Left lung (tissue), 14 donors: ENCODE measurements at places on chromosomes 6 and 20.

DNA sequence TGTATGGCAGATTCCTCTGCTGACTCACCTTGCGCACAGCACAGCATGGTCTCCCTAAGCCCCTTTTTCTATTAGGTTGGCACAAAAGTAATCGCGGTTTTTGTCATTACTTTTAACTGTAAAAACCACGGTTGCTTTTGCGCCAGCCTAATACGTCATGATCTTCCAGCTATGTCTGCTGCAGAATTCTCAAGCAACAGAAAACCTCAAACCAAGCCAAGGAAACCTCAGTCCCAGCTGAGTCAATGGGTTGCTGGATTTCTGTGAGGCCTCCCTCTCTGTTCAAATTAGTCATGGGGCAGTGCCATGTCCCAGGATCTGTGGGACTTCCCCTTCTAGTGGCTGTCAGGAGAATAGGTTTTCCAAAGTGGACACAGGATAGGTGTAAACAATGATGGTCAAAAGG, 15.7 kb upstream of the ENPP1 start:
- no peak for DNase-seq

DNA sequence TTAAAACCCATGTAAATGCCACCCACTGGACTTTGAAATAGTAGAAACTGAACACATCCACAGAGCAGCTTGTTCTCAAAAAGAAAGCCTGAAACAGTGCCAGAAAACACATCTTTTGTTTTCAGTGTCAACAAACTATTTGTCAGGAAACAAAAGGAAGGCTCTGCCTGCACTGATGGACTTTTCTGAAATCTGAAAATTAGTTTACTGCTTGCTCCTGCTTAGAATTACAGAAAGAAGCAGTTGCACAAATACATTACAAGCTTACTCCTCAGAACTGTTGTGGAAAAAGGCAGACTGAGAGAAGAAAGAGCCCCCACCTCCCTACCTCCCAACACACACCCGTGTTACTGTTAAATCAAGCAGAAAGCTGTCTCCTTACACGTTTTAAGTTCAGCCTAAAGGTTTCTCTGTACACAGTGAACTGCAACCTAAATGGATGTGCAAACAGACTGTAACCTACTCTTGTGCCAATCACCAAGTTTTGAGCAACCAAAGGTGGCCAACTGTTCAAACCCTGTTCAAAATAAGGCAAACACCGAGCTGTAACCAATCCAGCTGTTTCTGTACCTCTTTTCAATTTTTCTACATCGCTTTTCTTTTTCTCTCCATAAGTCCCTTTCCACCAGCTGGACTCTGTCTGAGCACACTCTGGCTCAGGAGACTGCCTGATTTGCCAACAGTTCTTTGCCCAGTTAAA, 43.7 kb downstream of the FRK start:
- DNase-seq: peak; percentile 88

GRCh38 chr6:36791085-36791484, 48.2 kb downstream of the CPNE5 start:
- no peak for DNase-seq

- no peak for DNase-seq
Measured at GRCh38 chr6:78243519-78243918, 590.7 kb downstream of the MEI4 start.

GRCh38 chr6:169961772-169962561, 210.5 kb downstream of the ERMARD start:
- peak; percentile 44 for DNase-seq

DNA sequence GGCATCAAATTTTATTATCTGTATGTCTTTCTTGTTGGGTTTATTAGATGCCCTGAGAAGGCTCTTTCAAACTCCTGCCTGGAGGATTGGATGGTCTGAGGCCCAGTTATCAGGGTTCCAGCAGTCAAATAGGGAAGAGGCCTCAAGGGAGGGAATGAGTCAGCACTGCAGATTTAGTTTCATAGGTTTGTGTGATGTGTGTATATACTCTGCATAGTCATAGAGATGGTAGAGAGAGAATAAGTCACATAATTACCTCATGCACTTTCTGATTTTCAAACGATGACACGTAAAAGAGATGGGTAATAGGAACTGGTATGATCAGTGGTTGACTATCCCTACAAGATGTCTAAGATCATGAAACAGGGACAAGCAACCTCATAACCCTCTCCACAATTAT, 82.1 kb downstream of the ADAT2 start:
- no peak for DNase-seq

DNA sequence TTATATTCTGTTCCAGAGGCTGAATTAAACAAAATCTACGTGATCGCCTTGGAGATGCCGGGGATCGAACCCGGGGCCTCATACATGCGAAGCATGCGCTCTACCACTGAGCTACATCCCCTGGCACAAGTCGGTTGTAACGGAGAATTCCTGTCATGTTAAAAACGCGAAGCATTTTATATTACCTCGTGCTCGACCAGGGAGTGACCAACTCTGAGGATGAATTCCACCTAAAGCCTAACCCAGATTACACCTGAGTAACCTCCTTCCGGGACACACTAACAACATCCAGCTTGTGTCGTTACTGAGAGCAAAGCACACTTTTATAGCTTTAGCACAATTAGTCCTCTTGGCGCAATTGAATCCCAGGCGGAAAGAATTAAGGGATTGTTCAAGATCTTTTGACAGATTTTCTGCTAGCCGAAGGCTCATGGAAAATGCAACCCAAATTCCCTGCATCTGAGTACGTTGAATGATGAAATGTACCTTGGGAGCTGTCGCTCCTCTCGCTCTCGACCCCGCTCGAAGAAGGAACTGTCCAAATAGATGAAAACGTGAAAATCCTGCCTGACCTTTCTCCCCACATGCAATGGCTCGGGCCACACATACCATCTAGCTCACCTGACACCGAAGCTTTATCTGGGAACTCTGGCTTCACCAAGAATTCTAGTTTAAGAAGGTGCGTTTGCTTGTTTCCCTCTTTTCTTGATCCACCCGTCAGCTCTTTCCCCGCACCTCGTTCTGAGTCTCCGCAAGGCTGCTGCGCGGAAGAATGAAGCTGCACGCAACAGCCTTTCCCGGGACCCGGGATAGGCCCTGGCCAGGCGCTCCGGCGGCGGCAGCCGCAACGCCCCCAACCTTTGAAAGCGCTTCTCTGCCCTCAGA, 148.3 kb downstream of the GPX5 start:
- peak; percentile 74 for DNase-seq

- DNase-seq: no peak
Measured at GRCh38 chr6:72534236-72534635, 87.6 kb upstream of the KCNQ5 start.

DNA sequence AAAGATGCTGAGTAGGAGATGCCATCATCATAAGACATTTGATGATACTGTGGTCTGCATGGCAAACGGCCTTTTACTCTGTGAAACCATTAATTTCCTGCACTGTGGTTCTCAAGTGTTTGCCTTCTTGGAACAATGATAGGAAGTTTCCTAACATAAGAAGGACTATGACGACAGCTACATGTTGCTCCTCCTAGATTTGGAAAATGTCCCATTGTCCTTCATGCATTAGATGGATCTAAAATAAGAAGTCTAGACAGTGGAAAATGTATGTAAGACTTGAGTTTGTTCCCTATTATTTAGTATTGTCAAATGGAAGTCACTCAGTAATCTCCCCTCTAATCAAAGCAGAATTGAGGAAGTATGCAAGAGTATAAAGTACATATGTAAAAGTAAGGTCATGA, 98.5 kb upstream of the TMEM170B start:
- no peak for DNase-seq

DNA sequence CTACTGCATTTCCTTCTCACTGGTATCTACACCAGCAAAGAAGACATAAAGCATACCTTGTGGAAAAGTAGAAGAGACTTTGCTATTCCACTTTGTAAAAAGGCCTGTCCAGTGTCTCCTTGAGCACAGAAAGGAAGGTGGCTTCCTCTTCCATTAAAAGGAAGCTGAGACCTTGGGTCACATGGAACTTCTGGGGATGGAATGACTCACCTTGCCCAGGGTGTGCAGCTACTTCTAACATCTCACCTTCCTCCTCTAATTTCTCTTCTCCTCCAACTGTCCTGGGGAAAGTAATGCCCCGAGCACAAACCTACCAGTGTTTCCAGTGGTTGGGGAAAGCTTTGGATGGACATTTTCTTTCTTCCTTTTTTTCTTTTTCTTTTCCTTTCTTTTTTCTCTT, 848.8 kb upstream of the MAP3K7 start:
- DNase-seq: no peak

DNA sequence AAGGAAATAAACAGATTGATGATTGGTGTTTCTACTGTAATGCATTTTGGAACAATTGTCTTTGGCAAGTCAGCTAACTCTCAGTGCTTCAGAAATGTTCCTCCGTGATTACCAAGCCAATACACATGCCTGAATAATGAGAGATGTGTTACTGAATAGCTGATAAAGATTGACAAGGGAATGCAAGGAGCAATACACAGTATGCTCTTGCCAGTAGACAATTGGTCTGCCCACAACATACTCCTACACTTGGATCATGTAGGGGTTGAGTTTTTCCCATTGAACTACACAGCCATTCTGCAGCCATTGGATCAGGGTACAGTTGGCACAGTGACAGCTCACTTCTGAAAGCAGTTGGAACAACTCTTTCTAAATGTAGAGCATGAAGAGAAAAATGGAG, 5.6 kb upstream of the GJB7 start:
- DNase-seq: no peak

GRCh38 chr6:713351-713750, 20.4 kb upstream of the EXOC2 start:
- no peak for DNase-seq

DNA sequence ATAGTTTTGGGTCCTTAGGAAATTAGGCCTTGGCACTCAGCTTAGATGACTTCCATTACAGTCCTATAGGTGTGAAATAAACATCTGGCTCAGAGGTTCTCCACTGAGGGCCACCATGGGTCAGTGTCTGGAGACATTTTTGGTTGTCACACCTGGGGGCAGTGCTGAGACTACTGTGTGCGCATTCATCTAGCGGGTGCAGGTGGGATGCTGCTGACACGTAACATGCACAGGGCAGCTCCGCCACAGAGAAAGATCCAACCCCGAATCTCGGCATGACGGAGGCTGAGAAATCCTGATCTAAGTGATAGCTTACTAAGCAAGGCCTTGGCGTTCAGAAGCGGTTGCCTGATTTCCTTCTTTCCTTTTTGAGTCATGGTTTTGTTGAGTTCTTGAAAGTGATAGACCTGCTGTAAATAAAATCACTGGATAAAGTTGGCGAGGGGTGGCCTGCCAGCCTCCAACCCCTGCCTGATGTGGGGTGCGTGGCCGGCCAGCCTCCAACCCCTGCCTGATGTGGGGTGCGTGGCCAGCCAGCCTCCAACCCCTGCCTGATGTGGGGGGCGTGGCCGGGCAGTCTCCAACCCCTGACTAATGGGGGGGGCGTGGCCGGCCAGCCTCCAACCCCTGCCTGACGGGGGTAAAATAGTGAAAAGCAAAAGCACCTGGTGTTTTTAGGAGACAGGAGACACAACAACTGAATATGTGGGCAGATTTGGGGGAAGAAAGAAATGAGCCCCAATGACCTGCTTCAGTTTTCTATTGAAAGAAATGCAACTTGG, 158.1 kb downstream of the CDH26 start:
- DNase-seq: no peak

DNA sequence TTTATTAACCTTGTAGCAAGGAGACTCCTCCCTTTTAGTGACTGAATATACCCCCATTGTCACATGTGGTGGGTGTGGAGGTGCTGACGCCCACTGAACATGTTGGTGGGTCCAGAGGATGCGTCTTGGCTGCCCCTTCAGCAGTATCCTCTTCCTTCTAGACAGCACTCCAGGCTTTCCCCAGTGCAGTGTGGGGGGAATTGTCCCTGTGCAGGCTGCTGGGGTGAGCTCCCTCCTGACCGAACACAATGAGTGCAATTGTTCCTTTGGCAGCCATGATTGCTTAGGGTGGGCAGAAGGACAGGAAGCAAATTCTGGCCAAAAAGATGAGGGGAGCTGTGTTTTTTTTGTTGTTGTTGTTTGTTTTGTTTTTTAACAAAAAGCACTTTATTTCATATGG, 209.3 kb upstream of the PDE10A start:
- no peak for DNase-seq

DNA sequence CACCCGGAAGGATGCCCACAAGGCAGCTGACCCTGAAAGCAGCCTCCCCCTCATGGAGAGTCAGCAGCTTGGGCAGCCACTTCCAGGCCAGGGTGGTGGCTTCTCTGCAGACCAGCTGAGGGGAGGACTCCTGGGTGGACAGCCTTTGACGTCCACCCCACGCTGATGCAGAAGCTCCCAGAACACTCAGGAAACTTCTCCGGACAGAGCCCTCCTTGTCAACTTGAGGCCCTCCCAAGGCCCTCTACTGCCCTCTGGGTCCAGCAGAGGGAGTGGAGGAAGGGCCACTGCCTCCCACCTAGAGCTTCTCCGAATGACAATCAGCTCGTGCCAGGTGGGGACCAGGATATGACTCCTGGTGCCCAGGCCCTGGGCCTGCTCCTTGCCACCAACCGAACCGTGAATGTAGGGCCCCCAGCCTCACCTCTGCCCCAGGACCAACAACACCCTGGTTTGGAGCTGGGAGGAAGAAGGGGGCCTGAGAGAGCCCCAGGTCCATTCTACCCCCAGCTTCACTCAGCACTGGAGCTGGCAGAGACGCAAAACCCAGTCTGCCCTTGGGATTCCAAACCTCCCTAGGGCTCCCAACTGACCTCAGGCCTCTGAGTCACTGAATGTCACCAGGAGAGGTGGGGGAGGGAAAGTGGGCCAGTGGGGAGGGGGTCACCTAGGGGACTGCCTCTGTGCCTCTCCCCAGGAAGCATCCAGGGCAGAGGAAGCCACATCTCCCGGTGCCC, 10.9 kb upstream of the SLC22A7 start:
- no peak for DNase-seq

DNA sequence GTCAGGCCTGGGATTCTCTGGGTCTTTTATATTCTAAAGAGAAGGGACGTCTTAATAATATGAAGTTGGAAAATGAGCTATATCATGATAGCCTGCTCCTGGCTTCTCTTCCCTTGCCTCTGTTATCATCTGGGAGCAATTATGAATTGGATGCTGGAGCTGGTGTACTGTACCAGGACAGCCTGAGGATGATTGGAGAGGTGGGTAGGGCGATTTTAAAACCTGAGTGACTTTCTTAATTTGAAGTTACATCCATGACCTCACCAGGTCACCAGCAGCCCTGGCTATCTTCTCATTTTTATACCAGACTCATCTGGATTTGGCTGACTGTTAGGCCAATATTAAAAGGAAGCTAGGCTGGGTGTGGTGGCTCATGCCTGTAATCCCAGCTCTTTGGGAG, 317.6 kb downstream of the CLIC5 start:
- DNase-seq: no peak

DNA sequence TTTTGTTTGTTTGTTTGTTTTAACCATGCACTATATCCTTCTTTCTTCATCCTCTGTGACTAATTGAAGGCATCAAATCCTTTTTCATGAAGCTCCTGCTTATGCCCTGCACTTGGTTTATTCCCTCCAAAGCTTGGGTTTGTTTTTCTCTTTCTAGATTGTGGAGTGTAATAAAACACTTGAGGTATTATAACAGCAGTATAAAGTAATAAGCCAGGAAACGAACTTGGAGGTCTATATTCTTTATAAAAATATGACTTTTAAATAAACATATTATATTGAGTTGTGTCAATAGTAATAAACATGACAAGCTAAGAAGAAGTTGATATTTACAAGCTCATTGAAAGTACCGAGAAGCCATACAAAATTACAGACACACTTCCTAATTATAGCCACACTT, 659.4 kb downstream of the RFPL4B start:
- no peak for DNase-seq

- DNase-seq: no peak
Measured at GRCh38 chr6:96659084-96659845, 96.3 kb downstream of the FHL5 start.

- DNase-seq: no peak
Measured at GRCh38 chr6:16657768-16658167, 103.5 kb downstream of the ATXN1 start.
